Activated naive CD4-positive, alpha-beta T cell treated with anti-CD3 and anti-CD28 coated beads, Interleukin-2, amount 50 U/mL, for 16 hours (primary cell): ENCODE measurements at places on chromosomes 11 and 22.

- DNase-seq, result no peak
Measured at GRCh38 chr11:61617515-61617914, 36.6 kb upstream of the SYT7 start.

GRCh38 chr11:66346476-66347424, 679 bp downstream of the B4GAT1 start:
- DNase-seq, result no peak

GRCh38 chr11:11769362-11769761, 72.4 kb upstream of the USP47 start:
- no peak for DNase-seq

- DNase-seq, result no peak
Measured at GRCh38 chr11:30798547-30799236, 212.5 kb upstream of the MPPED2 start.

DNA sequence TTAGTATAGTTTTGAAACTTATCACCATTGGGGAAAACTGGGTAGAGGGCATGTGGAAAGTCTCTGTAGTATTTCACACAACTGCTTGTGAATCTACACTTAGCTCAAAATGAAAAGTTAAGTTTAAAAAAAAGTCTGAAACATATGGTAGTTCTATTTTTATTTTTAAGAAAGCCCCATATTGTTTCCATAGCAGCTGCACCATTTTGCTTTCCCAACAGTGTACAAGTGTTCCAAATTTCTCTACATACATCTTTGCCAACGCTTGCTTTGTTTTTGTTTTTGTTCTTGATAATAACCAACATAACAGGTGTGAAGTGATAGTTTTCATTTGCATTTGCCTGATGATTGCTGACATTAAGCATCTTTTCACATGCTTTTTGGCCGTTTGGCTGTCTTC, 445.2 kb downstream of the FAM181B start:
- no peak for DNase-seq

DNA sequence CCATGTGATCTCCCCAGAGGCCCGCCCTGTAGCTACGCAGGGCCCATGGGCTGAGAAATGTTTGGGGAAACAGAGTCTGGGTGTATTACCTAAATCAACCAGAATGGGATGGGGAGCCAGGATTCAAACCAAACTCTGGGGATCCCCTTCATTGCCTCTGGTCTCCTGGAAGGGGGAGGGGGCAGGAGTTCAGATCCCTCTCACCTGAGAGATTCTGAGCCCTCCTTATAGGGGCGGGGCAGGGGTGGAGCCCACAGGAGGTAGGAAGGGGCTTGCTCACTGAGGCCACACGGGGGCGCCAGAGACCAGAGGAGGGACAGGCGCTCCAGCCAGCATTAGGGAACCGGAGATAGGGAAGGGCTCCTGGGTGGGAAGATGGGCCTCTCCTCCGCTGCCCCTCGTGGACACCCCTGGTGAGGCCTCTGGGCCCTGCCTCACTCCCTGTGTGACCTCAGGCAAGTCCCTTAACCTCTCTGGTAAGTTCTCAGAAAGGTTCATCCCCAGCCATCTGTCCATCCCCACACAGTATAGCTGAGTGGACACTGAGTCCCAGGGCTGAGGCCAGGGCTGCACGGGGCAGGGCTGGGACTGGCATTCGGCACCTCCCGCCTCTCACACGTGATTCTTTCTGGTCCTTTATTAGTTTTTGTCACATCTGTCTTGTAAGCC, 2.7 kb upstream of the CDC42BPG start:
- DNase-seq, result peak; percentile 93
